ENCODE measurements at places on chromosomes 5 and 9.

- no peak for DNase-seq
These were observed 129.1 kb downstream of the FANCC start for GRCh38 chr9:95188459-95188858.

- no peak for DNase-seq
These were observed 23.4 kb upstream of the SCGB3A2 start for GRCh38 chr5:147854894-147855773.

GRCh38 chr5:9681706-9682105, 51.6 kb upstream of the TAS2R1 start:
- no peak for DNase-seq

- DNase-seq, result no peak
These were observed 122.6 kb downstream of the APBA1 start for GRCh38 chr9:69549310-69550202.

- DNase-seq, result no peak
These were observed 301.0 kb downstream of the ACTL7B start for GRCh38 chr9:108554831-108555230.

GRCh38 chr9:130741831-130742449, 48.4 kb downstream of the EXOSC2 start:
- DNase-seq, result no peak

DNA sequence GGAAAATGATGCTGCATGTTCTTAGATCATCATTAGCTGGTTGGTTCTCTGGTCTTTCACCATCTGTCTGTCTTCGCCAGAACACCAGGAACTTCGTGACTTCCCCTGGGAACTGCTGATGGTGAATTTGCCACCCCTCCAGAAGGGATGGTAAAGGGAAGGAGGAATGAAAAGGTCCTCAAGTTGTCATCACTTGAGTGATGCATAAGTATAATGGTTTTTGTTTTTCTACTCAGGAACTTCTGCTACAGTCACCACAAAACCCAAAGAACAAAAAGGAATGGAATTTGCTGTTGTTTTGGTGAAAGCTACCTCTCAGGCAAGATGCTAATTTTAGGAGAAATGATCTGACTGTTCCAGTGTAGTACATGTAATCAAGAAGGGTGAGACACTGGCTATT, 328.4 kb downstream of the ARHGEF28 start:
- DNase-seq, result no peak

- DNase-seq, result no peak
These were observed 12.5 kb upstream of the RAPGEF1 start for GRCh38 chr9:131752231-131752884.

DNA sequence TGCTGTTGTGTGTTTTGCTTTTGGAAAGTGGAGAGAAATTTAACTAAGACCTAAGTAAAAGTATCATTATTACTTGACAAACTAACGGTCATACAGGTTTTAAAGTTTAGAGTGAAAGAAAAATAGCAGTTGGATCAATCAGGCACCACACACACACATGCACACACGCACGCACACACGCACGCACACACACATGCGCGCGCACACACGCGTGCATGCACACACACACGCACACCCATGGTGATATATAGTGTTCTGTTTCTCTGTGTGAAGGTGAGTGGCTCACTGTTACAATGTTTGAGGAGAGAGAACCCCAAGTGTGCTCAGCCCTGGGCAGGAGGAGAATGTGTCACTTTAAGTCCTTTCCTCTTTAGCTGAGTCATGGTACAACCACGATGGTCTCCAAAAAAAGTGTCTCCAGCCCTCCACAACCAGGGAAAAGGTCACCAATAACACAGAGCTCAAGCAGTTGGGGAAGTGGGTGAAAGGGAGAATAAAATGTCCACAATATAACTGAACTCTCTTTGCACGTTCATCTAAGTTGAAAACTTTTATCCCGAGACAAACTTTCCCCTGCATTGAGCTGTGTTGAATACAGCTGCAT, 3.2 kb downstream of the ZNF366 start:
- DNase-seq, result no peak

DNA sequence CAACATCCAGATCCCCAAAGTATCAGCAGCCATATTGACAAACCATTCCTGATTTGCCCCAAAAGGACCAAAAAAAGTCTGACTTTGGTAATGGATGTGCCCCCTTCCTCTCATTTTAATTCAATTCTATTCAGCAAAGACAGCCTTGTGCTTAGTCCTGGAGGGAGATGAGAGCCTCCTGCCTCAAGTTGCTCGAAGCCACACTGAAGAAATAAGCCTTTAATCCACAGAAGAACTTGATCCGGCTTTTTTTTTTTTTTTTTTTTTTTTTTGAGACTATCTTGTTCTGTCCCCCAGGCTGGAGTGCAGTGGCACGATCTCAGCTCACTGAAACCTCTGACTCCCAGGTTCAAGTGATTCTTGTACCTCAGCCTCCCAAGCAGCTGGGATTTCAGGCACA, 8.4 kb upstream of the PAX5 start:
- DNase-seq, result no peak

- DNase-seq, result no peak
These were observed 334.8 kb downstream of the FBXL17 start for GRCh38 chr5:108046955-108047670.

GRCh38 chr9:109816490-109816889, 36.5 kb downstream of the PALM2AKAP2 start:
- DNase-seq, result no peak

- no peak for DNase-seq
These were observed 236.9 kb downstream of the NSG2 start for GRCh38 chr5:174282391-174282790.

DNA sequence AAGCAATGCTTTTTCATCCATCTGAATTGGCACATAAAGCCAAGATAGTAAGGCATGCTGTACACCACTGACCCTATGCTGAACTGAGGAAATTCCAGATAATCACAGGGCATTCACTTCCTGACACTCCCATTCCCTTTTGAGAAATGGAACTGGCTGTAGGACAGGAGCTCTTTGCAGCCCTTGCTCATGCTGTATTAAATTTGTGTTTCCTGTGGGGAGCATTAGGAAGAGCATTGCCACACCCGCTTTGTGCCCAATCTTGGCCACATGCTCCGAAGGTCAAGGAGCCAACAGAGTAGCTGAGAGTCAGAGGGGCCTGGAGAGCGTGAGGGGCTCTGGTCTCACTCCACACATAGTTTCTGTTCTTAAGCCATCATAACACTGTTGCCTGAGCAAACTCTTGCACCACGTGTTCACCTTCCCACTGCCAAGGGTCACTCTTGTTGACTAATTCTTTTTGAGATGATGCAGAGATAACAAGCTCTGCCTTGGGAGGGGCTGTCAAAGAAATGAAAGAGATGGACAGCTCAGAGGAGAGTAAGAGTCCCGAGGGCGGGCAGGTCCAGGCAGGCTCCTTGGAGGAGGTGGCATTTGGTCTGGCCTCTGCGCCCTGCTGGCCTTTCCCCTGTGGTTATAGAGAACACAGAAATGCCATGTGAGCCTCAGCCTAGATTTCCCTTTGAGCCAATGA, 31.7 kb upstream of the ARAP3 start:
- no peak for DNase-seq

DNA sequence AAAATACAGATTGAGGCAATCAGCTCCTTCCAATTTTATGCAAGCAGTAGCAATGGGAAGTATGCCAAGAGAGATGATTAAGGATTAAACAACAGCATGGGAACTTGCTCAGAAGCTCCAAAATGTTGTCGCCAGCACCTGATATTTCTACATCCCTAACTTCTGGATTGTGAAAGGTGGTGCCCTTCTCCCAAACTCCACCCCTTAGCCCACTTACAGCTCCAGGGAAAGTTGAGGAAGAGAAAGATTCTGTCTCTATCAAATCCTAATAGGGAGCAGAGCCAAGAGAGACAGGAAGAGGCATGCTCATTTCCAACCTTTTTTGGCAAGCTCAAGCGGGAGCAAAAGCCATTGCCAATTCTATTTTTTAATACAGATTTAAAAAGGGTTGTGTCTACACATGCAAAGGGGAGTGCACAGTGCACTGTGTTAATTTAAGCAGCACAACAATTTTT, 92.4 kb upstream of the NR3C1 start:
- DNase-seq, result peak; percentile 84

GRCh38 chr9:128062846-128063831, 4.0 kb downstream of the NAIF1 start:
- DNase-seq, result no peak

DNA sequence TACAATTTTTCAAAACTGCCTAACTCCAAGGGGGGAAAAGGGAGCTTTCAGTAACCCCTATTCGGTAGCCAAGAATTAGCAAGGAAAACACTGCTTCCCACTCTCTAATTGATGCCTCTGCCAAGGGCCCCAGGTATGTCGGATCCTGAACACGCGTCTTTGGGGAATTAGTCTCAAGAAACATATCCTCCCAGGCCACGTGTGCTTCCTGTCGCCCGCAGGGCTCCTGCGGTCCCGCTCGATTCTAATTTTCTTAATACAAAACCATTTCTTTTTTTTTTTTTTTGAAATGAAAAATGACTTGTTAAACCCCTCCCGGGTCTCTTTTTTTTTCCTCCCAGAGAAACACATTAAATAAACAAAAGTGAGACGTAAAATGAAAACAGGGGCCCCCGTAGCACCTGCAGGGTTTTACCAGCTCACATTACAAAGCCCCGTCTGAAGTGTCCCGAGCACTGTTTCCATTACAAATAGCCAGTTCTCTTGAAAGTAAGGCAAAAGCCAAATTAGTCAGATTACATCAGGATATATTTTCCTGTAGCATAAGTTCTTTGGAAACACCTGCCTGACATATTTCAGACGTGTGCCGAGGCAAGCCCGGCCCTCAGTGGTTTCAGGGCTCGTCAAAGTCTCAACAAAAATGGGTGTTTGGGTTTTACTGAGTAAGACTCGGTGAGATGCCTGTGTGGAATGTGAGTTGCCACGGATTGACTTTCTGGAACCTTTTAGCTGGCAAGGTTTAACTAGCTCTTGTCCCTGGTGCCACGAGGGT, 21.5 kb downstream of the SMIM23 start:
- no peak for DNase-seq

- DNase-seq, result no peak
These were observed 34.9 kb upstream of the FOXI1 start for GRCh38 chr5:170070556-170071412.

DNA sequence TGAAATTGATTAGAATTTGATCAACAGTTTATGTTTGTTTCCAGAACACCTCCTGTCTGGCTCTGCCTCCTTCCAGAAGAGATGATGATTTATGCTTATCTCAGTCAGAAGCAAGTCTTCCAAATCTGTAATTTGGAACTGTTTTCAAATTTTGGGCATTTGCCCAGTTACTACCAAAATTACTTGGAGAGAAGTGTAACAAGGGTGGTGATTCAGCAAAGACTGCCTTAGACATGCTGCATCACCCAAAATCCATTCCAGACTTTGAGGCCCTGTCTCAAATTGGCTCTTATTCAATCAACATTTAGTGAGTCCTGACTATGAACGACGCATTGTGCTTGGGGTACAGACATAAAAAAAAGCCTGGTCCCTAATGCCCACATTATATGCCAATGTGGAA, 89.4 kb downstream of the SH3TC2 start:
- no peak for DNase-seq

- no peak for DNase-seq
These were observed 1.7 kb downstream of the ACTL7B start for GRCh38 chr9:108854094-108854493.

DNA sequence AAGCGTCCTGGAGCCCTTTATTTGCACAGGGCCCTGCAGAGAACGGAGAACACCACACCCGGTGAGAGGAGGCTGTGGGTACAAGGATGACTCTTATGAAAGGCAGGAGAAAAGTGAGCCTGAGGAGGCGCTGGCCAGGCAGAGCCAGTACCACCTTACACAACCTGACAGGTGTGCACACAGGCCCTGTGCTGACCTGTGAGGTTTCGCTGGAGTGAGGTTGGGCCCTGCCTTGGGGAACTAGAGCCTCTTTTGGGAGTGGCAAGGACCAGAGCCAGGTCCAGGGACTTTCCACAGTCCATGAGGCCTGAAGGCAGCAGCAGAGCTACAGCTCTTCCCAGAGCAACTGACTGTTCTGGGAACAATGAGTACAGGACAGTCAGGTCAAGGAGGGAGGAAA, 3.1 kb downstream of the SRD5A1 start:
- DNase-seq, result no peak

GRCh38 chr5:155905364-155905763, 421.6 kb upstream of the SGCD start:
- DNase-seq, result no peak

- DNase-seq, result no peak
These were observed 330.6 kb downstream of the EBF1 start for GRCh38 chr5:158769079-158769478.

- no peak for DNase-seq
These were observed 51.9 kb upstream of the JAK2 start for GRCh38 chr9:4933177-4933576.

GRCh38 chr5:6766604-6767093, 53.4 kb downstream of the TENT4A start:
- DNase-seq, result no peak

GRCh38 chr9:96140296-96141127, 161.5 kb downstream of the HSD17B3 start:
- DNase-seq, result peak; percentile 27

GRCh38 chr5:149235841-149236240, 35.8 kb upstream of the AFAP1L1 start:
- DNase-seq, result no peak

Data from NCI-H1694 (cell line).